Esophagus squamous epithelium (tissue), 5 donors: ENCODE measurements at places on chromosomes 16 and 17.

DNA sequence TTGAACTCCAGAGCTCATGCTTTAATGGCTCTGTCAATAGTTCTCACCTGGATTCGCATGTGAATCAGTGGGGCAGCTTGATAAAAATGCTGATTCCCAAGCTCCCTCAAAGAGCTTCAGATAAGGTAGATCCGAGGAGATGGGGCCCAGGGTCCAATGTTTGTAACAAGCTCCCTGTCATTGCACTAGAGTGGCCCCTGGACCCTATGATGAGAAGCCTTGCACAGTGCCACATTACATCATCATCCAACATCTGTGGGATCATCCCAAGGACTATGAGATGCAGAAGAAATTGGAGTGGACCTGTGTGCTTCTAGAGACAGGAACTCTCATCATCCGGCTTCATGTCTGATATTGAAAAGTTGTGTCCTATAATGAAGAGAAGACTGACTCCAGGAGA is 340.8 kb downstream of the SHISA9 start:
- no peak for DNase-seq

- DNase-seq, result no peak
Measured at GRCh38 chr17:61423967-61424649, 24.5 kb downstream of the TBX2 start.

- no peak for DNase-seq
Measured at GRCh38 chr17:67682196-67682595, 35.5 kb upstream of the NOL11 start.

DNA sequence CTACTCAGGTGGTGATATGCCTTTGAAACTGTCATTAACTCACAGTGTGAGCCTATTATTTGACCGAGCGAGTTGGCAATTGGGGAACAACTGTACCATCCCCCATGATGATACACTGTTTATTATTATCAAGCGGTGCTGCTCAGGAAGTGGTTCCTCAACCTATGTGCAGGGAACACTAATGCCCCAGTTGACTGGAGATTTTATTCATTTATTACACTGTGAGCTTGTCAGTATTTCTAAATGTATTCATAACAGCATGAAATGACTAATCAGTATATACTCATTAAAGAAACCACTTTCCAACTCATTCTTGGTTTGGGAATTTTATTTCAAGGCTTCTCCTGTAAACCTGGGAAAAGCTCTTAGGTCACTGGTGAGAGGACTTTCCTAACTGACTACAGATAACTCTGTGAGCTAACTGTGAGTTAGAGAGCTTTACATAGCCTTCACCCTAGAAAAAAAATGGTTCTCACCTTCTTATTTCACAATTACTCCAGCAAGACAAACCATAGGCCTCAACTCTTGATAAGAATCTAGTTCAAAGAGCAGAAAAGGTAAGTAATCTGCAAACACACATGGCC is 42.4 kb downstream of the NXPH3 start:
- no peak for DNase-seq

GRCh38 chr17:78226759-78227454 is 4.5 kb upstream of the TMEM235 start:
- DNase-seq, result no peak

- DNase-seq, result no peak
Measured at GRCh38 chr16:85735225-85735635, 15.7 kb downstream of the C16orf74 start.

DNA sequence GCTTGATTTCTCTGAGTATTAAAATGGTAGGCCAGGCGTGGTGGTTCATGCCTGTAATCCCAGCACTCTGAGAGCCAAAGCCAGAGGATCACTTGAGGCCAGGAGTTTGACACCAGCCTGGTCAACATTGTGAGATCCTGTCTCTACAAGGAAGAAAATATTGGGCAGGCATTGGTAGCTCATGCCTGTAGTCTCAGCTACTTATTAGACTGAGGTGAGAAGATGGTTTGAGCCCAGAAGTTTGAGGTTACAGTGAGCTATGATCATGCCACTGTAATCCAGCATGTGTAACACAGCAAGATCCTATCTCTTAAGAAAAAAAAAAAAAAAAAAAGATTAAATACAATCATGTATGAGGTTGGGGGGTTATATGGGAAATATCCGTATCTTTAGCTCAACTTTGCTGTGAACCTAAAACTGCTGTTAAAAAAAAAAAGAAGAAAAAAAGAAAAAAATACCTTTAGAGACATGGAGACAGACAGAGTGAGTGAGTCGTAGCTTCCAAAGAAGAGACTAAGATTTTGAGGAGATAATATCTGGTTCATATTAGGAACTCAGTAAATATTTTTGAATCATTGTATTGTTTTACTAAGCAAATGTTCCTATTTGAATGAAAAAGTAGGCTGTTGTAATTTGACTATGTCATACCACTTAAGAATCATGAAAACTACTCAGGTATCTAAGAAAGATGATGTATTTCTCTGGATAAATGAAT is 325.7 kb upstream of the TBX2 start:
- DNase-seq, result no peak

- no peak for DNase-seq
Measured at GRCh38 chr17:50653738-50654137, 19.1 kb downstream of the ABCC3 start.

DNA sequence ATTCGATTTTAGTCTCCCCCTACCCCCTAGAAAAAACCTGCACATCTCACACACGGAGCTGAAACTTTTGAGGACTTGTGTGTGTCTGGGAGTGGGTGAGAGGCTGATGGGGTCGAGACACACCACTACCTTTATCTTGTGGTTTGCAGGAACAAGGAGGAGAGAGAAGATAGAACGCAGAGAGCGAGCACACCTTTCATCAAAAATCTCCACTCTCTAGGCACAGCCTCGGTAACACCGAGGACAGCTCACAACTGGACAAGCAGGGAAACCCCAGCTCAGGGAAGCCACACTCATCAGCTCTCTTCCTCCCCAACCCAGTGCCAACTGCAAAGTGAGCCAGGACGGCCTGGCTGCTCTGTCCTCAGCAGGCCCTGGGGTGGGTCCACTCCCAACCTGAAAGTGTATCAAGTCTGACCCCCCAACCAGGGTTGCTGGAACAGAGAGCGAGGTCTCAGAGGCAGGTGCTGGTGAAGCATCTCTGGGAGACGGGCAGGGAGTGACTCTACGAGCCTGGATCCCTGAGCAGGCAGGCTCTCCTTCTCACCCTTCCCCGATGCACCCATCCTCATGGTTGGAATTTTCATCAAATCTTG is 5.2 kb upstream of the GHDC start:
- DNase-seq, result no peak

DNA sequence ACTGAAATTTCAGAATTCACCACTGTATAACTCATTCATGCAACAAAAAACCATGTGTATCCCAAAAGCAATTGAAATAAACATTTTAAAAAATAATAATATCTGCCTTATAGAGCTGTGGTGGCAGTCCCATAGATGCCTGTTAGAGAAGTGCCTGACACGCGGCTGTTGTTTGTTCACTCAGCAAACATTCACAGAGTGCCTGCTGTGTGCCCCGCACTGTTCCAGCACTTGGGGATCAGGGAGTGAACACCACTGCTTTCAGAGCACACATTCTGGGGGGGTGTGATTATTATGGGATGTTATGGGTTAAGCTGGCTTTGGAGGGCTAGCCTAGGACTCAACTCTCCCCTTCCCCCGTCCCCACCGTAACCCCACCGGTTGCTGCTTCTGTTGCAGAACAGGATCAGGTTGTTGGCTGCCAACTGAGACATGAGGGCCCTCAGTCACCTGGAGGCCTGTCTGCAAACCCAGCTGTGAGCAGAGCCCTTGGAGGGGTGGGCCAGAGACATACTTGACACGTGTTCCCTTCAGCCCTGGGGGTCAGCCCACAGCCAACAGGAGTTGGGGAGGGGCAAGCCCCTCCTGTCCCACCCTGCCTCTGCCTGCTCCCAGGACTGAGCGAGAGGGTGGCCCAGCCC is 103.3 kb upstream of the CIBAR2 start:
- DNase-seq, result no peak

GRCh38 chr17:77088455-77089123 is 52.2 kb upstream of the SEC14L1 start:
- DNase-seq, result peak; percentile 55

DNA sequence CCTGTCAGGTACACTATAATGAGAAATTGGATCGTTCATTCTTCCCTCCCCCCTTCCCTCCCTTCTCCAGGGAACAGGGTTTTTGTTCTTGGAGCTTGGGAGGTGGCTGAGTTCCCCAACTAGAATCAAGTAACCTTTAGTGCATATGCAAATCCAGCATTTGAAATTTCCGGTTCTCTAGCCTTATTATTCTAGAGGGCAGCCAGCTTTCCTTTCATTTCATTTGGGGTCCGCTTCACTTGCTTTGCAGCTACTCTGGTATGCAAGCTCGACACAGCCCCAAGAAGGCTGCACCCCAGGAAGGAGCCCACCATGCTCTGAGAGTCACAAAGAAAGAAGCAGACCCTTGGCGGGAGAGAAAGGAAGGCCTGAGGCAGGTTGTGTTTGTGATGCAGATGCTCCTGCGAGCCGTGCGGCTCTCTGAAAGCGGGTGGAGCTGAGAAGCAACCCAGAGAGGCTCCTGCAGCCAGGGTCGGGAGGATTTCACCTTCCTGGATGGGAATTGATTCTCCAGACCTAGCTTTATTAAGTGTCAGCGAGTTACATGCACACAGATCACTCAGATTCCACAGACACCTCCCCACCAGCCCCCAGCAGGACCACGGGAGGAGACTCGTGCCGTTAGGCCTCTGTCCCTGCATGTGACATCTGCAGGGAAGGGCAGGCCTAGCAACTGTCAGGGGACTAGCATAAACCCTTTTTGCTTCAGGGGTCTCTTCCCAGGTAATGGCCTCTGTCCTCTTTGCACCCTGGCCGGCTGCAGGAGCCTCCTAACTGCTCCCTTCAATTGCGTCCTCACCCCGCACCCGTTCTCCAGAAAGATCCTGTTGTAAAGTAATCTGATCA is 34.5 kb downstream of the PMM2 start:
- DNase-seq, result no peak

- DNase-seq, result no peak
Measured at GRCh38 chr16:52549011-52549692, 2.2 kb upstream of the TOX3 start.

DNA sequence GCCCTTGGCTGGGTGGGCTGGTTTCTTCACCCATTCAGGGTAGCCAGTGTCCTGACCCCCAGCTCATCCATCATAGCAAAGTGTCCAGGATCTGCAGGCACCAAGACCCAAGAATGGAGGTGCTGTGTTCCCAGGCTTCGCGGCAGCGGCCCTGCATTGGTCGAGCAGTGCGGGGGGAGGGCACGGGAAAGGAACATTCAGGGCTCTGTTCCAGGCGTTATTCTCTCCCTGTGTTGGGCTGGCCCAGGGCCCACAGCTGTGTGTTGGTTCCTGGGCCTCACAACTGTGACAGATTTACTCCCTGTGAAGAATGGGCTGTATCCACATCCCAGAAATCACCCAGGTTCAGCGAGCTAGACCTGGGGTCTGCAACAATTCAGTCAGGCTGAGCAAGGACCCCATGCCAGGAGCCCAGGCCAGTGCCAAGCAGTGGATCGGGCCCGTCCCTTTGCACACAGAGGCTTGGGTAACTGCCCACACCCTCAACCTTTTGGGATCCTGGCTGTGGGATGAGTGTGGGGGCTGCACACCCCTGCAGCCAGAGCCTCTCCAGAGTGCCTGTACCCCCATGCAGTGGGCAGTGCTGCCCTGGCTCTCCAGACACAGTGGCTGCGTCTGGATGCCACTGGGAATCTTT is 10.0 kb downstream of the GPT2 start:
- no peak for DNase-seq

DNA sequence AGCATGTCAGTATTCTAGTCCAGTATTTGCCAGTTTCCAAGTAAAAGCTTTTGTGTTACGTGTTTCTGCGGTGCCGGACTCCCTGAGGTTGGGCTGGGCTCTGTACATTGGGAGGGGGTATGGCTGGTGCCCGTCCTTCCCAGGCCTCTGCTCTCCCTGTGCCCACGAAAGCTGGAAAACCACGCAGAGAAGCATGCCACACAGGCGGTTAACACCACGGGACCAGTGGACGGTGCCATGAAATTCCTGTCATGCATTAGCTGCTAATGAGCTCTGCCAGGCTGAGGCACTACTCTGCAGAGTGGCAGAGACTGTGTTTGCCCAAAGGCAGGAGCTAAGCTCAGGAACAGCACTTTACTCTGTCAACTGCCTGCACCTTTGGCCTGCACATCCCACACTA is 8.1 kb downstream of the SMIM5 start:
- no peak for DNase-seq

GRCh38 chr16:68503334-68503733 is 35.8 kb upstream of the ZFP90 start:
- DNase-seq, result no peak
